Chondrocyte (in vitro differentiated cells): ENCODE measurements at places on chromosomes 5 and 9. TPM values are rescaled to one million over a fixed set of nuclear protein-coding genes. Genes with fewer than 3 reads are reported as not detected.

GRCh38 chr9:95834281-95834907 lies 41.1 kb upstream of the ERCC6L2 start:
- peaks cover 4% of the 10 kb centered on the region for H3K36me3 ChIP-seq
- peaks cover 20% of the 10 kb centered on the region for H3K4me1 ChIP-seq
- H3K27ac ChIP-seq, result no peak overlapping the region
- H3K4me3 ChIP-seq, result no peak overlapping the region
- no peaks in the 10 kb centered on the region for H3K27me3 ChIP-seq

- H3K27me3 ChIP-seq, result peaks cover 4% of the 10 kb centered on the region
- DNase-seq, result no peak
- no peaks in the 10 kb centered on the region for H3K36me3 ChIP-seq
These were observed 10.9 kb downstream of the ACTL7B start for GRCh38 chr9:108844856-108845255.

Gene GRM6
- not detected in 3 replicates for total RNA-seq

Gene ASS1
- 193 to 202 TPM (median 194 TPM) in 3 replicates for total RNA-seq

DNA sequence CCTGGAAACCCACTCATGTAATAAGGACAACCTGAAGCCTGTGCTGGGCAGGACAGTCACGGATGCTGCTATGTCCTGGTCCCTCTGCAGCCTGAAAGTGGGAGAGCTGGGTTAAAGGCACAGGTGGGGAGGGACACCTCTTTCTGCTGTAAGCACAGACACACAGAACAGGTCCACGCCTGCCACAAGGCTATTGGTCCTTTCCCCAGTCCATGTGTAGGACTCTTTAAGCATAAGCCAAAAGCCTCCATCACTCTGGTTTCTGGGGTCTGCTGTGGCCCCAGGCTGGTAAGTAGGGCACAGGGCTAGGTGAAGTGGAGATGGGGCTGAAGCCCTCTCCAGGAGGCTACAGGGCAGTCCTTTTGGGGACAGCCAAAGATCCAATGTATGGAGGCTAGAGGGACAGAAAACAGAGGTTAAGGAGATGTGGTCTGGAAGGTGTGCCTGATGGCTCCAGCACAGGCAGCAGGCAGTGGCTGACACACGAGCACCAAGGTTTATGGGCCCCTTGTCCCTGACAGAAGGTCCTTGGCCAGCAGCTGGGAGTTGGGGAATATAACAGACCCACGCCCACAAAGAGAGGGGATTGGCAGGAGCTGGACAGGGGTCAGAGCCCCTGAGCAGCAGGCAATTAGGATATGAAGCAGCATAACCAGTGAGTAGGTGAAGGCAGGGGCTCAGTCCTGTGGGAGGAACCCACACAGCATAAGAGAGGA lies 203.6 kb upstream of the MVB12B start:
- H3K27ac ChIP-seq, result no peak overlapping the region
- no peak for DNase-seq
- H3K27me3 ChIP-seq, result peaks cover 46% of the 10 kb centered on the region

- DNase-seq, result no peak
- H3K4me1 ChIP-seq, result peaks cover 53% of the 10 kb centered on the region
- no peaks in the 10 kb centered on the region for H3K27me3 ChIP-seq
- H3K4me3 ChIP-seq, result no peak overlapping the region
These were observed 72.6 kb downstream of the DAPK1 start for GRCh38 chr9:87570000-87570908.

Gene PCDHB3
- 5.6 to 12.1 TPM (median 5.6 TPM) in 3 replicates for total RNA-seq

Gene PAXX
- 34.4 to 38.7 TPM (median 36.8 TPM) in 3 replicates for total RNA-seq

DNA sequence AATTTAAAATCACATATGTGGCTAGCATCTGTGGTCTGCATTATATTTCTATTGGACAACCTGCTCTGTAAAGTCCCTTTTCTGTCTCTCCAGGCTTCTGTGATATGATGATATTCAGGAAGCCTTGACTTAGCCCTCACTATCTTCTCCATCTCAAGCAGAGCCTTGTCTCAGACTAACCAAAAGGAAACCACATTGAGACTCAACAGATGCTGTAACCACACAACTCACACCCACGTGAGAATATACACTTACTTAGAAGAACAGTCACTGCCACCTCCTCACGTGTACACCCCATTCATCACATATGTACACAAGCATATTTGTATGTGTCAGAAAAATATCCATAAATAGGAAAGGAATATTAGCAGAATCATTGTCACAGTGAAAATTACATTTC lies 33.6 kb downstream of the HTR4 start:
- no peak overlapping the region for H3K4me3 ChIP-seq
- DNase-seq, result no peak
- H3K27ac ChIP-seq, result no peak overlapping the region
- H3K36me3 ChIP-seq, result no peaks in the 10 kb centered on the region

DNA sequence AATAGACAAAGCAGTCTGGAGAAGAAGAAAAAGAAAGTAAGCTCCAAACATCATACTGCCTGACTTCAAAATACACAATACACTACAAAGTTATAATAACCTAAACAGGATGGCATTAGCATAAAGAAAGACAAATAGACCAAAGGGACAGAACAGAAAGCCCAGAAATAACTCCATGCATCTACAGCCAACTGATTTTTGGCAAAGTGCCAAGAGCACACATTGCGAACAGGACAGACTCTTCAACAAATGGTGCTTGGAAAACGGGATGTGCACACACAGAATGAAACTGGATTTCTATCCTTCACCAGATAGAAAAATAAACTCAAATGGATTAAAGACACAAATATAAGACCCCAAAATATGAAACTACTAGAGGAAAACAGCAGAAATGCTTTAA lies 66.6 kb upstream of the SPATA31E1 start:
- H3K4me1 ChIP-seq, result peaks cover 22% of the 10 kb centered on the region
- H3K36me3 ChIP-seq, result no peaks in the 10 kb centered on the region
- DNase-seq, result no peak
- no peak overlapping the region for H3K4me3 ChIP-seq

Gene TNC
- 61.3 to 179 TPM (median 64.1 TPM) in 3 replicates for total RNA-seq

DNA sequence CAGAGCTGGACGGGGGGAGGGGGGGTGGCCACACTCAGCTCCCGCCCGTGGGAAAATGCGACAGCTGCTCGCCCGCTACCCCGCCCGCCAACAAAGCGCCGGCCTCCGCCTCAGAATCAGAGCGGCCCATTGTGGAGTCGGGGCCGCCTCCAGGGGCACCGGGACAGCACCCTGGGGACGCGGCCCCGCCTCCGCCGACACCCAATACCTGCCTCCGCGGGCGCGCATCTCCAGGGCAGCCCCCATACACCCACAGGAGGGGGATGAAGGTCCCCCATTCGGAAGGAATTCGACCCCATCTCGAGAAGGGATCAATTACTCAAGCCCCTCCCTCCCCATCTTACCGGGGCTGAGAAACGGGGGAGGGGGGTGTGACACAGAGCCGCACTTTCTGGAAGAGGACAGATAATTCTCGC lies 1.3 kb downstream of the NOTCH1 start:
- H3K36me3 ChIP-seq, result no peaks in the 10 kb centered on the region
- peaks cover 21% of the 10 kb centered on the region for H3K4me1 ChIP-seq
- H3K27me3 ChIP-seq, result no peaks in the 10 kb centered on the region
- H3K4me3 ChIP-seq, result peak overlapping the region; percentile 78

Gene EIF4E1B
- total RNA-seq, result not detected in 3 replicates

DNA sequence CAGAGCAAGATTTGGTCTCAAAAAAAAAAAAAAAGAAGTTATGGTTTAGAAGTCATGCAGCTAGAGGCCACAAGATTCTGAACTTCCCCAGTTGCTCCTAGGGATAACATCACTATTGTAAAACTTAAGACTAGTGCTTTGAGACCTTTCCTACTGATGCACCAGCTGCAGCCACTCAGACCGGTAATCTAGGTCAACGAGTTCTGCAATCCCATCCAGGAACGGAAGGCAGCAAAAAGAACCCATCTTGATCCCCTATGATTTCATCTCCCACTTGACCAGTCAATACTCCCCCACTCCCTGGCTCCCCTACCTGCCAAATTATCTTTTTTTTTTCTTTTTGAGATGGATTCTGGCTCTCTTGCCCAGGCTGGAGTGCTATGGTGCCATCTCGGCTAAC lies 46.9 kb upstream of the TTC39B start:
- H3K36me3 ChIP-seq, result no peaks in the 10 kb centered on the region
- no peak for DNase-seq
- H3K27me3 ChIP-seq, result no peaks in the 10 kb centered on the region
- peaks cover 5% of the 10 kb centered on the region for H3K4me1 ChIP-seq
- no peak overlapping the region for H3K4me3 ChIP-seq
- H3K27ac ChIP-seq, result no peak overlapping the region

- no peaks in the 10 kb centered on the region for H3K4me1 ChIP-seq
- H3K27ac ChIP-seq, result no peak overlapping the region
- no peak for DNase-seq
- peaks cover 5% of the 10 kb centered on the region for H3K36me3 ChIP-seq
- peaks cover 13% of the 10 kb centered on the region for H3K27me3 ChIP-seq
These were observed 290.7 kb upstream of the IL12B start for GRCh38 chr5:159620853-159621540.

Gene PCDHGA5
- 0.15 to 0.48 TPM (median 0.27 TPM) in 3 replicates for total RNA-seq

Gene ANKRD34B
- not detected in 3 replicates for total RNA-seq

Gene PCDHAC1
- total RNA-seq, result 5.8 to 7.2 TPM (median 7.1 TPM) in 3 replicates

- no peak overlapping the region for H3K27ac ChIP-seq
- peaks cover 6% of the 10 kb centered on the region for H3K4me1 ChIP-seq
- H3K4me3 ChIP-seq, result no peak overlapping the region
- no peak for DNase-seq
- H3K27me3 ChIP-seq, result no peaks in the 10 kb centered on the region
These were observed 34.0 kb downstream of the RXRA start for GRCh38 chr9:134360180-134360759.

DNA sequence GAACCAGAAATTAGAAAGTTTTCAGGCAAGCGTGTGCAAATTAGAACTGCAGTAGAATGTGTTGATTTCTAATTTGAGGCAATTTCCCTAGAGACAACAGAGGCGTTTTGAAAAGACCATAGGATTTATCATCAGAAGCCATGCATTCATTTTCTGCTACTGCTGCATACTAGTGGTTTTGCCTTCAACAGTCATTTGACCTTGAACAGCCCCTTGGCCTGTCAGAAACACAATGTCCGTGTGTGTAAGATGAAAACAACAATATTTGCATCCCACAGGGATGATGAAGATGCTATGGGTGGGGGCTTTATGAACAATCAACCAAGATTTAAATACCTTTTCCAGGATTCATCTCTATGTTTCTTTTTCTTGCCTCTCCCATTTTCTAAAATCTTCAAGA lies 73.7 kb downstream of the PDE4D start:
- DNase-seq, result no peak
- H3K4me1 ChIP-seq, result no peaks in the 10 kb centered on the region
- H3K36me3 ChIP-seq, result no peaks in the 10 kb centered on the region

Gene FOXD1
- total RNA-seq, result 28.1 to 78.9 TPM (median 28.6 TPM) in 3 replicates

Gene DMAC1
- total RNA-seq, result 33.3 to 53.0 TPM (median 40.7 TPM) in 3 replicates

DNA sequence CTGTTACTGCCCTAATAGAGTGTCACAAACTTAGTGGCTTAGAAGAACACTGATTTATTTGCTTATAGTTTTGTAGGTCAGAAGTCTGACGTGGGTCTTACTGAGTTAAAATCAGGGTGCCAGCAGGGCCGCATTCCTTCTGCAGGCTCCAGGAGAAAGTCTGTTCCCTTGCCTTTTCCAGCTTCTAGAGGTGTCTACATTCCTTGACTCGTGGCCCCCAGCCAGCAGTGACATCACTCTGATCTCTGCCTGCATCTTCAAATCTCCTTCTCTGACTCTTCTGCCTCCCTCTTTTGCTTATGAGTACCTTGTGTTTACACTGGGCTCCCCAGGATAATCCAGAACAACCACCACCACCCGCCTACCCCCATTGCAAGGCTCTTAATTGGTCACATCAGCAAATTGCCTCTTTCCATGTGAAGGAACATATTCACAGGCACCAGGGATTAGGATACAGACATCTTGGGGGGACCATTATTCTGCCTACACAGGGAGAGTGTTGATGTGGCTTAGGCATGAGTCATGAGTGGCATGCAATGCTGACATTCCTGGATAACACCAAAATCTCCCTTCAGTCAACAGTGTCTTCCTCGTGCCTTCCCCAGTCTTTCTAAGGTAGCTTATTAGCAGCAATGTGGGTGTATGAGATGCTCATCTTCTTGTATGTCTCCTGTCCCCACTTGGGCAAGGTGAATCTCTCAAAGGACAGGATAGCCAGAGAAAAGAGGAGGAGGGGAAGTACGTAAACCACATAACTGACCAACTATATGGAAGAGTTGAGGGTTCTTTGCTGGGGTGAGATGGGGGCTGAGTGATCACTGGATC lies 24.4 kb downstream of the CYFIP2 start:
- H3K4me3 ChIP-seq, result no peak overlapping the region
- peaks cover 33% of the 10 kb centered on the region for H3K4me1 ChIP-seq
- H3K27me3 ChIP-seq, result no peaks in the 10 kb centered on the region
- DNase-seq, result no peak
- H3K27ac ChIP-seq, result peak overlapping the region; percentile 81

GRCh38 chr9:134314039-134314949 lies 12.0 kb upstream of the RXRA start:
- peaks cover 4% of the 10 kb centered on the region for H3K36me3 ChIP-seq
- H3K27ac ChIP-seq, result no peak overlapping the region
- no peak overlapping the region for H3K4me3 ChIP-seq
- H3K27me3 ChIP-seq, result no peaks in the 10 kb centered on the region
- peak; percentile 75 for DNase-seq
- peaks cover 19% of the 10 kb centered on the region for H3K4me1 ChIP-seq

- H3K4me1 ChIP-seq, result no peaks in the 10 kb centered on the region
- peaks cover 24% of the 10 kb centered on the region for H3K27me3 ChIP-seq
- H3K4me3 ChIP-seq, result no peak overlapping the region
These were observed 653 bp downstream of the LHX3 start for GRCh38 chr9:136204145-136204805.

DNA sequence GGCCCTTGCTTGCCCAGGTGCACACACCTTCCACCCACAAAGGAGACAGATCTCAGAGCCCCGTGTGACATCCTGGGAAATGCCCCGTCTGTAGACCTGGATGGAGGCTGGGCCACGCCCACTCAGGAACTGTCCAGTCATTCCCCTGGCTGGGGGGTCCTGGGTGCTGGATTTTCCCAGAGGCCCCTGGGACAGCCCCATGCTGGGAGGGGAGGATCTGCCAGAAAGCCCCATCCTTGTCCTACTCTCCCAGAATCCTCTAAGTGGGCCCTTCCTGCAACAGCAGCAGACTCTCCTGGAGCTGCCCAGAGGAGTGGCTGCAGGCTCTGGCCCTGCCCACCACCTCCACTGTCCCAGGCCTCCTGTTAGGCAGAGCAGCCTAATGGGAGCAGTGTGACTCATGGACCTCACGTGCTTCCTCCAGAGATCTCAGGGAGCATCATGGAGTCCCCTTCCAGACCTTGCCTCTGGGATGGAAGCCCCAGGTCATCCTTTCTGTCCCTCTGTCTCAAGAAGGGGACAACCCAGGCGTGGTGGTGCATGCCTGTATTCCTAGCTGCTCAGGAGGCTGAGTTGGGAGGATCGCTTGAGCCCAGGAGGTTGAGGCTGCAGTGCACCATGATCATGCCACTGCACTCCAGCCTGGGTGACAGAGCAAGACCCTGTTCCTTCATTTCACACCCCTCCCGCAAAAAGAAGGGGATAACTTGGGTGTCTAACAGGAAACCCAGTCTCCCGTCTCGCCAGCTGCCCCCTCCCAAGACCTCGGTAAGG lies 51.7 kb downstream of the JADE2 start:
- H3K27me3 ChIP-seq, result no peaks in the 10 kb centered on the region
- H3K27ac ChIP-seq, result no peak overlapping the region
- peaks cover 15% of the 10 kb centered on the region for H3K36me3 ChIP-seq
- H3K4me1 ChIP-seq, result peaks cover 9% of the 10 kb centered on the region
- H3K4me3 ChIP-seq, result no peak overlapping the region
- no peak for DNase-seq
